ENCODE measurements at places on chromosomes 1 and 21.

GRCh38 chr1:109193653-109194590 is 19.8 kb upstream of the SARS1 start:
- peak; percentile 37 for DNase-seq

GRCh38 chr1:112444269-112444668 is 48.3 kb downstream of the CTTNBP2NL start:
- peak; percentile 65 for DNase-seq

- no peak for DNase-seq
Observed at GRCh38 chr1:204409836-204410687, 1.6 kb downstream of the PPP1R15B start.

DNA sequence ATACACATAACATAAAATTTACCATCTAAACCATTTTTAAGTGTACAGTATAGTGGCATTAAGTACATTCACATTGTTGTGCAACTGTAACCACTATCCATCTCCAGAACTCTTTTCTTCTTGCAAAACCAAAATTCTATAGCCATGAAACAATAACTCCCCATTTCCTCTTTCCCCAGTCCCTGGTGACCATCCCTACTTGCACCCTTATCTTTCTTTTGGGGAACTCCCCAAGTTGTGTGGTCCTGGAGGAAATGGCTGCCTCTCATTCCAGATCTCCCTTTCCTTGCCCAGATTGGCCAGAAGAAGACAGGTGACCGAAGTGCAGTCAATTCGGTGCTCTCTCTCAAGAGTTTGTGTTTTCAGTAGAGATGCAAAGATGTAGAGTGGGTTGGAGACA is 389.6 kb upstream of the C1orf87 start:
- no peak for DNase-seq

GRCh38 chr21:32135401-32136363 is 143.2 kb downstream of the MIS18A start:
- peak; percentile 75 for DNase-seq

- DNase-seq: peak; percentile 53
Observed at GRCh38 chr1:232123775-232124659, 497.4 kb downstream of the DISC1 start.

GRCh38 chr1:159008744-159009188 is 941 bp upstream of the IFI16 start:
- DNase-seq: peak; percentile 37

DNA sequence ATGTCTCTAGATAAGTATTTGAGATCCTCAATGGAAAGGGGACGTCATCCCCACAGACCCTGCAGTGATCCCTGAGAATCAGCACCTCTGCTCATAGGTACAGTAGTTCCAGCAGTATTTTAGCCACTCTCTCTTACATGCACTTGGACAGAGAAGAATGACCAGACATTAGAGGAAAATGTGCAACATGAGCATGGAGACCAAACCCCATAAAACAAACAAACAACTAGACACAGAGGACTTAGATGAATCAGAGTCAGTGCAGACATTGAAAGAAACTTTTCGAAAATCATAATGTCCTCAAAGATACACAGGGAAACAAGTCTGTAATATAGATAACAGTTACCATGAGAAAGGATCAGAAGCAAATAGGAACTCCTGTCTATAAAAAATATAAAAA is 108.2 kb downstream of the LYPLAL1 start:
- no peak for DNase-seq

DNA sequence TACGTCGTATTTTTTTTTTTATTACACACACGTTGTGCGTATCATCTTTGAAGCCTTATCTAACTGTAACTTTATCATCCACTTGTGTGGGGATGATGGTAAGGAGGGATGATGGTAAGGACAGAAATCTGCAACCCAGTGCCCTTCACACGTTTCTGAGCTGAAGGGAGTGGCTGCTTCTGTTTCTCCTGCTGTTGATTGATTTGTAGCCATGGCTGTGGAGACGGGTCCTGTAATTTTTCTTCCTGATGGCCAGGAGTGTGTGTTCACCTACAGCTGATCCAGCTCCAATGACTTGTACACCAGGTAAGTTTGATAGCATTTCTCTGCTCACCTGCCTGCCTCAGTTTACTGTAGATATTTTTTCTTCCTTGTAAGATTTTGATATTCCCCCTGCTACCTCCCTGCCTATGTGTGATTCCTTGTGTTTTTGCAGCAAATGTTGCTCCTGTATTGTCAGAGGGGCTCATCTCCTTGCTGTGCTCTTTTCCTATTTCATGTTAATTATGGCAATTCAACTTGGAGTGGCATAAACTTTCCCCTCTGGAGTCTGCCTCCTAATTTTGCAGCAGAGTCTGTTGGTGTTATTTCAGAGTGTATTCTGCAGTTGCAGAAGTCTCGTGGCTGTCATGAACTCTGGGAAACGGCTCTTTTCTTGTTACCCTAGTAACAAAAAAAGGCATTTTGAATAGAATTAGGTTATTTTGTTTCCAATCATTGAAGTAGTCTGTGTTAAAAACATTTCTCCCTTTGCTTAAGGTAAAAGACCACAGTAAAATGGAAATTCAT is 64.1 kb downstream of the SH3BGR start:
- DNase-seq: no peak

DNA sequence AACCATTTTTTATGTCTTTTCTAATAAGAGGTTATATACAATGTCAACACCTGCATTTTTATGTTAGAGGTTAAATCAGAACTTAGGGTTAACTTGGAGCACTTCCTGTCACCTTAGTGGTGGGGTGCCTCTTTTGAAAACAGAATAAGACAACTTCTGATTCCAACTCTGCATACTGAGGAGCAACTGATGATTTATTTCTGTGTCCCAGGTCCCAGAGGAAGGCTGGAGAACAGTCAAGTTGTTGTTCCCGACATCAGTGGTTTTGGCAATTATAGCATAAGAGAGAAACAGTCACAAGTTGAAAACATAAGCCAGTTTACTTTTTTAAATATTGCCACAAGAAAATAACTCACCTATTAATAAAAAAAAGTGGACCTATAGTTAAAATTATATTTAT is 871.0 kb upstream of the ADAMTS5 start:
- no peak for DNase-seq

DNA sequence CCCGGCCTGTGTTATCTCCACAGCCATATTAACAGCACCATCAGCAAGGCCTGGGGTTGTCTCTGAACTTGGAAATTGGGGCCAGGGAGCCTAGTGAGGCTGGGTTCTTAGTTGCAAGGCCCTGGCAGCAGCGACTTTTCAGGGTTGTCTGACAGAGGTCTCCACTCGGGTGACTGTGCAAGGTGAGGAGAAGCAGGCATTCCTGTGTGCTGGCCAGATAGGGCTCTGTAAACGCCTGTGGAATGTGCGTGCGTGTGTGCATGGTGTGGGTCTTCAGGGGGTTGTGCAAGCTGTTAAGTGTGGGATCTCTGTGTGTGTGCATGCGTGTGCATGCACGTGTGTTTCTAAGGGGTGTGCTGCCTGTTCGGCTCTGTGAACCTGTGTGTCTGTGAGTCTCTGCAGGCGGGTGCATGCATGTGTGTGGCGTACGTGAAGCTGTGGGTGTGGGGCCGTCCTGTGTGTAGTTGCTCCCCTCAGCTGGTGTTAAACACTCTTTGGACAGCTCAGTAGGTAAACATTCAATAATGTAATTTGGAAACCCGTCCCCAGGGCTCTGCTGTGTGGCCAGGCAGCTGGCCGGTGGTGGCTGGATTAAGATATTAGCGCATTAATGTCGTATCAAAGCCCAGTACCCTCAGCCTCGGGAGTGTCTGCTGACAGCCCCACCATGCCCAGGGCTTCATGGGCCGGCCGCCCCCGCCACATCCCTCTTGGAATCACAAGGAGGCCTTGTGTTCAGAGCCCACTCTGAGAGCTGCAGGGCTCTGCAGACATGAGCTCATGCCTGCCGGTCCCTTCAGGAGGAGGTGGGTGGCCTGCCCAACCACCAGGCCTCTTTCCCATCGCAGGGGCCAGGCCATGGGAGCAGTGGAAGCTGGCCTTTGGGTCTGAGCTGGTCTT is 189.9 kb downstream of the FOXD2 start:
- DNase-seq: no peak

DNA sequence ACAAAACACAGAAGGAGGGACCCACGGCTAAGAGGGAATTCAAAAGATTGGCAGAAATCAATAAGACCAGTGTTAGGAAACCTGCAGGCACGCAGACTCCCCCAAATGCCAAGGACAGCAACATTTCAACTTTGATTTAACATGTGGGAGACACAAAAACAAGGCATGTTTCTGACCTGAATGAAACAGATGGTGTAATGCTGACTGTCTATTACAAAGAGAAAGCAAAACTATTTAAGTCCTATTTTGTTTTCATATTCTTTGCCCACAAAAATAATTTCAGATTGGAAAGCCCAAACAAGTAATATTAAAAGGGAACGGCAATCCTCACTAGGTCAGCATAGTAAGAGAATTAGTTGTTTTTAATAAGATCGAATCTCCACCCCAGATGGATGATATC is 107.9 kb downstream of the S1PR1 start:
- DNase-seq: no peak

GRCh38 chr1:203693721-203694120 is 67.1 kb downstream of the ATP2B4 start:
- no peak for DNase-seq

DNA sequence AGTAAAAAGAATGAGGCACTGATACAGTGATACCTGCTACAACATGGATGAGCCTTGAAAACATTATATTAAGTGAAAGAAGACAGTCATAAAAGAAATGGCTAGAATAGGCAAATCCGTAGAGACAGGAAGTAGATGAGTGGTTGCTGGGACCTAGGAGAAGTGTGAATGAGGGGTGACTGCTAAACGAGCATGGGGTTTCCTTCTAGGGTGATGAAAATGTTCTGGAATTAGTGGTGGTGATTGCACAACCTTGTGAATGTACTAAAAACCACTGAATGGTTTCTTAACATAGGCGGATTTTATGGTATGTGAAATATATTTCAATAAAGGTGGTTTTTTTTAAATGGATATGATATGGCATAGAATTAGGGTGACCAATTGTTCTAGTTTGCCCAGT is 12.6 kb upstream of the SERINC2 start:
- peak; percentile 72 for DNase-seq

DNA sequence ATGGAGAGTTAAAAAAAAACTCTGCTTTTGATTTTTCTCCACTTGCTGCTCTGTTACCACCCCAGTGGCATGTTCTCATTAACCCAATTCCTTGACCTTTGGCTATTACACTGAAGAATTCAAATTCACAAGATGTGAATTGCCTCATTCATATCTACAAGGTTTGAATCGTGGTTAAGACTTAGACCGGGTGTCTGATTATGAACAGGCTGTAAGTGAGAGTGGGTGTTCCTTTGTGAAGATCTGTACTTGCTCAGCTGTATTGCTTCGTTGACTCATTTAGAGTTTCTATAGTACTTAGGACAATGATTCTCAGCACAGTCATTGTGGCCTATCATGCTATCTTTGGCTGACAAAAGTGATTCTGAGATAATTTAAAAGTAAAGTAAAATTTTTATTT is 36.4 kb downstream of the DNM3 start:
- no peak for DNase-seq

GRCh38 chr1:54859700-54860391 is 27.1 kb downstream of the DHCR24 start:
- peak; percentile 60 for DNase-seq

GRCh38 chr1:1356796-1357401 is 1.5 kb downstream of the MXRA8 start:
- peak; percentile 63 for DNase-seq

GRCh38 chr1:22247527-22248245 is 104.8 kb upstream of the WNT4 start:
- DNase-seq: no peak

Measured in EL (cell line).